ENCODE measurements at places on chromosomes 6 and 20.
A peak's percentile ranks its signal among the peaks of the same experiment; 100 is the strongest.

DNA sequence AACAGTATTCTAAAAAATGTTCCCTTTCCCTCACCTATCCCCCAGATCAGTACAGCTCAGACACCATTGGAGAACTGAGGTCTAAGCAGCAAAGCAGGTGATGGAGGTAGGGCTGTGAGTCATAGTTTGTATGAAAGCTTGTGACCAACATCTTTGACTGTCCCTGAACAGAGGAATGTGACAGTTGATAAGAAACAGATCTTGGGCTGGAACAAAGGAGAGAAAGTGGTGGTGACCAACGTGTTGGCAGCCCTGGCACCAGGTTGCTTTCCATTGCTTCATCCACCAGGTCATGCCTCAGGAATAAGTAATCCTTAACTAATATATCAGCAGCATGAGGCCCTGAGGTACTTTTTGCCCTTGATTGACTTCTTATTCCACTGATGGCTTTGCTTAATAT is 19.9 kb upstream of the CRIP3 start:
- no peak for DNase-seq

- peak; percentile 24 for DNase-seq
These were observed 47.2 kb downstream of the VEGFA start for GRCh38 chr6:43817192-43817591.

GRCh38 chr6:17336425-17336824 is 55.3 kb downstream of the RBM24 start:
- no peak for DNase-seq

DNA sequence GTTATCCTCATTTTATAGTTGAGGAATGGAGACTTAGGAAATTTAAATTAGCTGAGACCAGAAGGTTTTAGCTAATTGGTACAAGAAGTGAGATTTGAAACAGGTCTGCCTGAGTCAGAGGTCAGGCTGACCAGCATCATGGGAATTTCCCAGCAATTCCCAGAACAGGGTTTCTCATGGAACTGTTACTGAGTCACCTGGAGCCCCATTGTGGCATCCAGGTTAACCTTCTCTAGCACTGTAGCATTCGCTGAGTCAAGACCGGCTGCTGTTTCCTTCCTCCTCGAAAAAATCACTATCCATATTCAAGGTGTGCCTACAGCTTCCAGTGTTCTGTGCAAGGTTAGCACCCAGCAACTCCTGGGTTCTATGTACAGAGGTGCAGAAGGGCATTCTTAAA is 238.0 kb upstream of the MAN1A1 start:
- no peak for DNase-seq

DNA sequence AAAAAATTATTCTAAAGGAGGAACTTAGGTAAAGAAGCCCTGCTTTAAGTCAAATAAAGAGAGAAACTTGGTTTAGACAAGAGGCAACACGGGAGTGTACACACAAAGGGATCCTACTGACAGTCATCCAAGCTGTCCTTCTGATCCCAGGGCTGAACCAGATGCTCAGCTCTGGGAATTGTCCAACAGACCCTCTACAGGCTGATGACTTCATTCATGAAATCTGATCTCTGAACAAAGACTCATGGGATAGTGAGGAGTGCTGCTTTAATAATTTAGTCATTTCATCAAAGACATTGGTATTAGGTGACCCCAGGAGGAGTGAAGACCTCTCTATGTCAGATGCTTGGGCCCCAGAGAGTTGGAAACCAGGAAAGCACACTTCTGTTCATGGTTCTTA is 65.6 kb upstream of the ARMH2 start:
- DNase-seq, result no peak

GRCh38 chr6:166459906-166460305 is 77.2 kb upstream of the MPC1 start:
- no peak for DNase-seq

- no peak for DNase-seq
These were observed 11.7 kb downstream of the ZBP1 start for GRCh38 chr20:57608516-57608915.

- no peak for DNase-seq
These were observed 37.2 kb upstream of the CALHM6 start for GRCh38 chr6:116424001-116424400.

GRCh38 chr20:53576586-53577318 is 16.9 kb downstream of the ZNF217 start:
- no peak for DNase-seq

- no peak for DNase-seq
These were observed 582.4 kb downstream of the PHF3 start for GRCh38 chr6:64217721-64218620.

- DNase-seq, result no peak
These were observed 36.0 kb upstream of the SNX9 start for GRCh38 chr6:157787080-157787479.

- peak; percentile 76 for DNase-seq
These were observed 34.1 kb upstream of the ID1 start for GRCh38 chr20:31570735-31571617.

GRCh38 chr20:35318502-35319157 is 26.4 kb upstream of the FAM83C start:
- DNase-seq, result no peak

- DNase-seq, result no peak
These were observed 897.3 kb downstream of the KIF16B start for GRCh38 chr20:15675813-15676484.

DNA sequence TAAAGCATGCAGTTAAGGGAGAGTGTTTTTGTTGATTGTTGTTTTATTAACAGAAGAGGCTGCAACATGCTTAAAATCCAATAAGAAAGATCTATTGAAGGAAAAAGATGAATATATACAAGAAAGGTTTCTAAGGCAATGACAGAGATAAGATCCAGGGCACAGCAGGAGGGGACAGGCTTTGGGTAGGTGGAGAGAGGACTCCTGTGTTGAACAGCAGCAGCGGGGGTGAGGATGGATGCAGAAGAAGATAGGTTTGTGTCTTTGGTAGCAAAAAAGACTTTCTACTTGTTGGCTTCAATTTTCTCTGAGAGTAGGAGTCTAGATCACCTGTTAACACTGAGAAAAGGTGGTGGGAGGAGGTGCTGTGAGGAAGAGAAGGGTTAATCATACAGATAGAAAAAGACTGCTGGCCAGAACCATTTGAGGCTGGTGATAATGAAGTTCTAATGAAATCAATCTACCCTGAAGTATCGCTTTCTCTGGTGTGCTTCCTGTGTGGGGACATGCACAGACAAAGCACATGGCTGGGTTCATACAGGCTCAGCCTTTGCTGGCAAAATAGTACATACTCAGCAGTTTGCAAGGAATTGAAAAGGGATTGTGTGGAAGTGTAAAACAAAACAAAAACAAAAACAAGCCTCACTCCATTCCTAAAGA is 17.2 kb upstream of the DST start:
- no peak for DNase-seq

DNA sequence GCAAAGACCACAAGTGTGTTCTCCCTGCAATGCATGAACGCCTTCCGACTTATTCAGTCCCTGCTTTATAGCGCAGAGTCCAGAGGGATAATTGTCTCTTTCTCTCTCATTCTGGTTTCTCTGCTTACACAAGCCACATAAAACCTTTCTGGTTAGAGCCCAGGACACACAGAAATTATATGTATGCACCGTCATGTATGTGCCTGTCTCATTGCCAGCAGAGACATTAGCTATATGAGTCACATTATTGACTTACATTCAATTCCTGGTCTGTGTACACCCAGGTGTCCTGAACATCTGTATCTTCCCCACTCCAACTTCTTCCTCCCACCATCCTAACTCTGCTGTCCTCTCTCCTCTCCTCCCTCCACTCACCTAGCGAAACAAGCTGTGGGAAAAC is 44.0 kb downstream of the LRFN2 start:
- no peak for DNase-seq

GRCh38 chr6:36290668-36291620 is 21.1 kb downstream of the PNPLA1 start:
- no peak for DNase-seq

DNA sequence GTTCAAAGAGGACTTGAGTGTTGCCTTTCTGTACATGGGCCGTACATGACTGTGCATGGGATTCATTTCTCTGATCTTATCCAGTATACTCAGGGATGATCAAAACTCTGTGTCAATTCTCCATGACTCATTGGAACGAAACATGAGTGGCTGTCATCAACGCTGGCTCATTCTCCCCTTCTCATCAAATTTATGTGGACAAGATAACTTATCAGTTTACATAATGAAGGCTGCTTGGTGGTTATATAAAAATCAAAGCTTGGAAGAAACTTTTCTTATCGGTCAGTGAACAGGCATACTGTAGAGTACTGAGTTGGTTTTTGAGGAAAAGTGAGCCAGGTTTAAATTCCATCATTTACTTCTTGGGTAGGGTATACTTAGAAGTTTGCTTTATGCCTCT is 24.9 kb downstream of the CRISP1 start:
- no peak for DNase-seq

GRCh38 chr6:111301946-111302345 is 181.1 kb downstream of the REV3L start:
- no peak for DNase-seq

DNA sequence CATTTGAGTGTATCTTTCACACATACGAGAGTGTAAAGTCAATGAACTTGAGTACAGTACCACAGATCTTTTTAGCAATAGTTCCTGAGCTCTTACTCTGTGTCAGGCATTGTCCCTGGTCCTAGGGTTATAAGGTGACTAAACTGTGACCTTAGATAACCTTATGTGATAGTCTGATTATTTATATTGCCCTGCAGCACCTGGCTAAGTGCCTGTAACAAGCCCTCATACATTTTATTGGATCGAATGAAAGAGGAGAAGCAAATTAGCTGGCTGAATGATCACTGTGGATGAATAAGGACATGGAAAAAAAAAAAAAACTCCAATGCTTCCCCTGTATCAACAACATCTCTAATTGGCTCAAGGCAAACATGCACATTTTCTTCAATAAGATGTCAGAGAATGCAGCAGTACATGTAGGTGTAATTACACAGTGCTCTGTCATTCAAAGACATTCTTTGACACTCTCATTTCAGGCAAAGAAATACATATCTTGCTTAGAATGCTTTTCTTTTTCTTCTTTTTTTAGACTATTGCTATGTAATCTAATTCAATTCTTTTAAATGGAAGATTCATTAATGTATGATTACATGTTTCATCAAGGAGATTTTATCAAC is 153.4 kb downstream of the PHACTR1 start:
- peak; percentile 66 for DNase-seq

DNA sequence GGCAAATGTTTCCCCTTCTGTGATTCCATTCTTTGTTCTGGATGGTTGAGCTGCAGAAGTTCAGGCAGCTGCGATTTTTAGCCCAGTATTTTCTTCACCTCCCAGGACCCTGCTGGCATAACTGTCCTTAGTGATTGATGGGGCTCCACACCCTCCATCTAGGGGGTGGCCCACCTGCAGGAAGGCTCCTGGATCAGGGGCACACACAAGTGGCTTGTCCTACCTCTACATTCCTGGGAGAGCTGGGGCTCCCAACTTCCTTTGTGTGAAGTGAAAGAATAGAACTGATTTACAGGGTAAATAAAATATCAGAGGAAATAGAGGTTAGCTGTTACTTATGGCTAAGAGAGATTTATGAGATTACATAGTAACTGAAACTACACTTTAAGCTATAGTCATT is 129.5 kb upstream of the MAP3K7 start:
- no peak for DNase-seq

DNA sequence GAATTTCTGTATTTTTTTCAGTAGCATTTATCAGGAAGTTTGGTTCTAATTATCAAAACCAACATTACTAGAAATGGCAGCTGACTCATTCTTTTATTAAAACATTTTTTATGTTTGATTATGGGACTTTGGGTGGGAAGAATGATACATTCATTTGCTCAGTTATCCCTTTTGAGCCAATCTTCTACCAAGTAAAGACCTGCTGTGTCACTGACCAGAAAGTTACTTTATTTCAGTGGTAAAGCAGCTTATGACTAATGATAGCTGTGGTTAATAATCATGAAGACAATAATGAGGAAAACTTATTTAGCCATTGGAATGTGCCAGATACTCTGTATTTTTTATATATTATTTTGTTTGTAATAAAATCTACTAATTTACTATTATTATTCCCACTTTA is 142.3 kb downstream of the FARS2 start:
- no peak for DNase-seq

- no peak for DNase-seq
These were observed 102.3 kb upstream of the FOXP4 start for GRCh38 chr6:41443616-41444525.

- no peak for DNase-seq
These were observed 398.4 kb upstream of the ID4 start for GRCh38 chr6:19438566-19439353.

- no peak for DNase-seq
These were observed 115.9 kb upstream of the BMP2 start for GRCh38 chr20:6651561-6651960.

- no peak for DNase-seq
These were observed 131.9 kb upstream of the SYNDIG1 start for GRCh38 chr20:24337551-24337950.

GRCh38 chr6:138241381-138241780 is 23.1 kb upstream of the PBOV1 start:
- no peak for DNase-seq

DNA sequence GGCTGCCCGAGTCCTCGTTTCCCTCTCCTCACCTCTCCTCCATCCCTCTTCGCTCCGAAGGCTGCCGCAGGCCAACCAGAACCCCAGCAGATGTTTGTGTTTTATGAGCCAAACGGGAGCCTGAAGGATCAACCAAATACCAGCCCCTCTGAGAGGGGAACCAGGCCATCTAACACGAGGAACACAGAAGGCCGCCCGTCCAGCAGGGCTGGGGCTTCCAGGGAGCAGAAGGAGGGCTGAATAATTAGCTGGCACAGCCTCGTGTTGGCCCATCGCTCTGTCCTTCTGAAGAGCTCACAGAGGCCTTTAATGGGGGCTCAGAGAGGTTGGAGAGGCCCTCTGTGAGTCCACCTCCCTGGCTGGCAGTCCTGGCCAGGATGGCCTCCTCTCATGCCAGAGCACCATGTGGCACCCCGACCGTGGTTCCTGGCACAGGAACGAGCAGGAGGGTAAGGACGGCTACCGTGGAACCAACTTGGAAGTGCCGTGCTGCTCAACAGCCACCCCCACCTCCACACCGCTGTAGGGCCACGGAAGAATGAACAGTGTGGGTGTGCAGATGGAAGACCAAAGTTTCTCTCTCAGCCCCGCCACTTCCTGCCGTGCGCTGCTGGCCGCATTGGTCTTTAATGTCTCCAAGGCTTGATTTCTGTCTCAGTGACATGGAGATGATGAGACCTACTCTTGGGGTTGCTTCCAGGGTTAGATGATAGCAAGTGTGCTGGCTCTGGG is 155.2 kb downstream of the SCML4 start:
- DNase-seq, result no peak

DNA sequence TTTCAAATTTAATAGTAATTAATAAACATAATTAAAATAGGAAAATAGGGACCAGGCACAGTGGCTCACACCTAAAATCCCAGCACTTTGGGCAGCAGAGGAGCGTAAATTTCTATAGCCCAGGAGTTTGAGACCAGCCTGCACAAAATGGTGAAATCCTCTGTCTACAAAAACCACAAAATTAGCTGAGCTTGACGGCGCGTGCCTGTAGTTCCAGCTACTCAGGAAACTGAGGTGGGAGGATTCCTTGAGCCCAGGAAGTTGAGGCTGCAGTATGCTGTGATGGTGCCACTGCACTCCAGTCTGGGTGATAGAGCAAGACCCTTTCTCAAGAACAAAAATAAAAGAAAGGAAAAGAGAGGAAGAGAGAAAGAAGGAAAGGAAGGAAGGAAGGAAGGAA is 1387.0 kb upstream of the ADGRB3 start:
- DNase-seq, result no peak

All from NCI-H146 (cell line).